ENCODE measurements at places on chromosomes 1 and 21.

DNA sequence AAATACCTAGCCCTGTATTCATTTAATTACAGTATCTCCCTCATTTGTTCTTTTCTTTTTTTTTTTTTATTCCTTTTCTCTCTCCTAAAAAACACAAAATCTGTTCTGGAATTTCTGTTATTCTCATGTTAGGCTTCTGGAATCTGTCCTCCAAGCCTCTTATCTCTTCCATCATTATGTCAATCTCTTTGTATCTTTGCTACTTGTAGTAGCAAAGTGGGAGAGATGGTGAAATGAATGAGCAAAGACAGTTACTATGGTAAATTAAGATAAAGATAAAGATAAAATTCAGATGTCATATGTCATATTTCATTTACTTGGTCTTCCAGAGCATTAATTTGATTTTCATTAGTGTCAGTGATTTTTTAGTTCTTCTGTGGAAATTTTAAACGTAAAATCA lies 155.1 kb downstream of the FGGY start:
- no peak for DNase-seq

DNA sequence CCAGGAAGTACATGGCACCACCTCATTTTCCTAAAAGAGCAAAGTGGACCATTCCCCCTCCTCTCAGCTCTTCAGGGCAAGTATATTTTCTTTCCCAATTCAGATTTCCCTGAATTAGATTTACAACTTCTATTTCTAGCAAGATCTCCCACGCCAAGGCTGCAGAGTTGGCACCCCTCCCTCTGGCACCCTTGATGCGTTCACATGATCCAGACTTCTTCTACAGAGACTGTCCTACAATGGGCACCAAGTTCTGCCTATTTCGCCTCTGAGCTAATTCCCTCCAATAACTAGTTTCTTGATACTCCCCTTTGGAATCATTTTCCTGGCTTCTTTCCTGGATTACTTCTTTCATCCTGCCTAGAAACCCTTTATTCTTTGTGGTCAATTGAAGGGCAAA lies 122.0 kb downstream of the CDC7 start:
- DNase-seq = no peak

GRCh38 chr1:207049974-207050391 lies 1.0 kb downstream of the YOD1 start:
- DNase-seq = peak; percentile 68

- DNase-seq = no peak
Observed at GRCh38 chr1:36174713-36175112, 18.8 kb downstream of the MAP7D1 start.

DNA sequence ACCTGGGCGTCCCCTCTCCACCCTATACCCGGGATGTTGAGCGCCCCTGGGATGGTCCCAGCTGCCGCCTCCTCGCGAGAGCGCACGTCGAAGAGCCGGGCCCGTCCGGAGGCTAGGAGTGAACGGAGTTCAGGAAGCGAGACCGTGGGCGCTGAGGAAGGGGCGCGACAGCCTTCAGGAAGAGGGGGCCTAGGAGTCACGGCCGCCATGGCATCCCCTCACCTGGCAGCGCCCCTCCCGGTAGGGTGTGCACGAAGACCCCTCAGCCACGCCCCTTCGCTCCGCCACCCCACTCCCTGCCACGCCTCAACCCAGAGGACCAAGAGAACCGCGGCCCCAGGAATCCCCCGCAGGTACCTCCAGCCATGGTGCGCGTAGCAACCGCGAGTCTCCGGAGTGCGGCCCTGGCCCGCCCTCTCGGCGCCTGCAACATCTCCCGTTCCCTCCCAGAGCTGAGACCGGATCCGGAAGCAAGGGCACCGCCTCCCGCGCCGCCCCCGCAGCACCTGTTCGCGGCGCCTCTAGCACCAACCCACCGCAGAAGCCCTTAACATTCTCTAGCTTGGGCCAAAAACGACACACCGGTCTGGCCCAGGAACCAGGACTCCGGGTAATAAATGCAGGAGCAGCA lies at the start of gene TSTD1:
TSS of gene TSTD1 (minus strand) at position 442 of the 631 bp plus-strand sequence. CDS start at position 367, 75 bp downstream.
- DNase-seq = peak; percentile 83

Data from SW480 (cell line).